Trophoblast cell (in vitro differentiated cells and primary cell): ENCODE measurements at places on chromosomes 3 and 15.

- DNase-seq = no peak
Observed at GRCh38 chr3:12476238-12476897, 7.9 kb upstream of the TSEN2 start.

GRCh38 chr3:181484026-181484425 is 227.7 kb upstream of the SOX2 start:
- DNase-seq = no peak

- no peak for DNase-seq
Observed at GRCh38 chr3:117898722-117899522, 1135.7 kb downstream of the IGSF11 start.

- no peak for DNase-seq
Observed at GRCh38 chr15:70045045-70045444, 52.7 kb downstream of the TLE3 start.

DNA sequence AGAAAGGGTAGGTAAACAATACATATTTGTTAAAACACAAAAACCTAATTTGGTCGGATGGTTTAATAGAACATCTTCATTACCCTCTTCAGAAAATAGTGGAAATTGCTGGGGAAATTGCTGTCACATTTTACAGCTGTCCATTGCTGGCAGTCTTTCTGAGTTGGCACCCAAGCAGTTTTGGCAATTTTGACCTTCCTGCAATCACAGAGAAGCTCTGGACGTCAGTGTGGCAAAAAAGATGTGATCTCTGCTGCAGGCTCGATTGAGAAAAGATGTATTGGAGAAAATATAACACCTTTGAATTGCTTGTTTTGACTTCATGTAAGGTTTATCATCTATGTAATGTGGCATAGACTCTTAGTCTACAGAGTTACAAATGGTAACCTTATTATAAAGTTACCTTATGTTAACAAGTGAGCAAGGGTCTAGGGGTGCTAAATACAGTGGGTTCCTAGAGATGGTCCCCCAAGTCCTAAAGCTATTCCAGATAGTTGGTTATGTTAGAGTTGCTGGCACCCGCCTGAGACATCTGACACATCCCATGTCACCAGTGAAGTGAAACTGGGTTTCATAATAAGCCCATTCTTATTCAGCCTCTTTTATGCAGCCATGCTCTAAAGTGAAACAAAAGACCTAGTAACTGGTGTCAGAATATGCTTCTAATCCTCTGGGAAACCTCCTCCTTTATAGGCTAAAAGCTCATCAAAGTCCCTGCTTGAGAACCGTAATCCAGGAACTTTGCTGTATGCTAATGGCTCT is 14.0 kb downstream of the UBE2E1 start:
- no peak for DNase-seq

DNA sequence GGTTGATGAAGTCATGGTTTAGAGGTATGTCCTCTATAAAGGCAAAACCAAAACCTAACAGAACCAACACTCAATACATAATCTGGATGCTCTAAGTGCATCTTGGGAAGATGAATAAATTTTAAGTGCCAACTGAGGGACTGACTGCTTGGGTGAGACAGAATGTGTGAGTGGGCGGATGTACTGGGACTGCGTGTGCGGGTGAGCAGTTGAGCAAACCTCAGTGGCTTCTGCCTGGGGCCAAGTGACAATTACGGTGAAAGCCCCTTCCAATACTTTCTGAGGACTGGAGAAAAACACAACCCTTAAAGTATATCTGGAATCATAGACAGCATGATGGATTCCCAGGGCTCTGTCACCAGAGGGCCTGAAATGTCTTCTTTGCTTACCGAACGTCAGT is 80.1 kb upstream of the FEZF2 start:
- no peak for DNase-seq

DNA sequence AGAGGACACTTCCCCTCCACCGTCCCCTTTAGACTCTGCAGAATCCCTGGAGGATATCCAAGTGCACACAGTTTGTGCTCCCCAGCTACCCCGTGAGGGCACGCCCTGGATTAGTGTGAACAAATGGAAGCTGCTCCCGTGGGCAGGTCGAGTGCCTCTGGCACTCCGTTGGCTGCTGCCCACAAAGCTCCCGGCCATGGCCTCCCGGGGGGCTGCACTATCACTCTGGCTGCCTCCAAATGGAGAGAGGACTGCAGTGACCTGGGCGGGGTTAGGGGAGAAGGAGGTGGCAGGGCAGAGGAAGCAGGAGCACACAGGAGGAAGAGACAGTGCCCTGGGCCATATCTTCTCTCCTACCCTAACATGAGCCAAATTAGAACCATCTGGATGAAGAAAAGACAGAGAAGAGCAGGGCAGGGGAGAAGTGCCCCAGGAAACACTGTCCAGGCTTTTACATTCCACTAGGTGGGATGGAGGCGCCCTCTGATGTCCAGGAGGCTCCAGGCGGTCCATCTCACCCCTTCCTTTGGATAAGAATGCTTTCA is 29.4 kb upstream of the ACAD9 start:
- DNase-seq = no peak

GRCh38 chr3:180633722-180634121 is 31.8 kb downstream of the TTC14 start:
- DNase-seq = no peak

DNA sequence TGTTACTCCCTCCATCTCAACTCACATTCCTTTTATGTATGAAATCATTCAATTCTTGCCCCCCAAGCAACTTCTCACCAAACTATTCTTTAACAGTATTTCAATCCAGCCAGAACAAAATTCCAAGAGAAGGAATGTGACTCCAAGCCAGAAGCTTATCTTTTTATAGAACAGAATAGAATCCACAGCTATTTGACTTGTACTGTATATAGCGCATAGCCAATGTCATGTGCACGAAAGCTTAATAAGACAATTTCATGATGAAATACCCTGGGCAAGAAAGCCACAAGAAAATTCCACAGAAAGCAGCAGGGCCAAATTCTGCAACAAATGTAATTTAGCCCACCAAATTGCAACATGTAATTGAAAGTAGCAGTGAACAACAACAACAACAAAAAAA is 127.6 kb upstream of the UBE2E2 start:
- no peak for DNase-seq

DNA sequence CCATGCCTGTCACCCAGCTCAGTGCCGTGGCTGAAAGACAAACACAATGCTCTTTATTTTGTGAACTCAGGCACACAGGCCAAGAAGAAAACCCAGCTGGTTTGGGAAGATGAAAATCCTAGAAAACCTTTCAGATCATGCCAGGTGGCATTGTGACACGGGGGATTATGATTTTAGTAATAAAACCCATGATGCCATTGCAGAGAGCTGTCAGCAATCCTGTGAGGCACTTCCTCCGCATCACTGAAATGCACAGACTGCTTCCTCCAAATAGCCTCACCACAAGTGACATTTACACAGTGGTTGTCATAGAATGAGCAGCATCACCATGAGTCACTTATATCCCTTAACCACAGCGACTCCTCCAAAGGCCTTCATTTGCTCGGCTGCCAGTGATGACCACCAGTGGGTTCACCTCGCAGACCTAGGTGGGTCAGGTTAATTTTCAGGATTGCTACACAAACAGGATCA is 22.7 kb downstream of the ABHD6 start:
- DNase-seq = peak; percentile 6

DNA sequence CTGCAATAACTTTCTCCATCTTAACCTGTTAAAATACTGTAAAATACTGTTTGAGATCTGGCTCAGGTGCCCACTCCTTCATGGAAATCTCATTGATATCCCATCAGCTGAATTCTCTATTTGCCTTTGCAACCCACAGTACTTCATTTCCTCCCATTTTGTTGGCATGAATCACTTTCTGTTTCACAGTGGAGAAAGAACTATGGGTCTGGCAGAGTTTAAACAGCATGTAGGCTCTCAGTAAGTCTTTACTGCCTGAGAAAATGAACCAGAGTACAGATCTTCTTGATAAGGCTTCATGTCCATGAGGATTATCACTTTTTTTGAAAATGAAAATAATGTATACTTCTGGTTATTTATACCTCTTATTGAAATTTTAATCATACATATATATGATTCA is 245.9 kb downstream of the NAALADL2 start:
- DNase-seq = no peak

DNA sequence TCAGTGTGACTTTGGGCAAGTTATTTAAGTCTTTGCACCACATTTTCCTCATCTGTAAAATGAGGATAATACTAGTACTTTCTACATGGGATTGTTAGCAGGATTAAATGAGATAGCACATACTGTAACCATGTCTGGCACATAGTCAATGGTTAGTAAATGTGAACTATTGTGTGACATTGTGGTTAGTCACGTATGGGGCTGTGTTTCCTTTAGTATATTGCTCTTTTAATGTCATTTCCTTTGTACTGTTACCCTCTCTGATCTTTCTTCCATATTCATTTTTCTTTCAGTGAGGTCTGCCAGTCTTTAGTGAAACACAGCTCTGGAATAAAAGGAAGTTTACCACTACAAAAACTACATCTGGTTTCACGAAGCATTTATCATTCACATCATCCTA is 21.4 kb downstream of the OPA1 start:
- no peak for DNase-seq

DNA sequence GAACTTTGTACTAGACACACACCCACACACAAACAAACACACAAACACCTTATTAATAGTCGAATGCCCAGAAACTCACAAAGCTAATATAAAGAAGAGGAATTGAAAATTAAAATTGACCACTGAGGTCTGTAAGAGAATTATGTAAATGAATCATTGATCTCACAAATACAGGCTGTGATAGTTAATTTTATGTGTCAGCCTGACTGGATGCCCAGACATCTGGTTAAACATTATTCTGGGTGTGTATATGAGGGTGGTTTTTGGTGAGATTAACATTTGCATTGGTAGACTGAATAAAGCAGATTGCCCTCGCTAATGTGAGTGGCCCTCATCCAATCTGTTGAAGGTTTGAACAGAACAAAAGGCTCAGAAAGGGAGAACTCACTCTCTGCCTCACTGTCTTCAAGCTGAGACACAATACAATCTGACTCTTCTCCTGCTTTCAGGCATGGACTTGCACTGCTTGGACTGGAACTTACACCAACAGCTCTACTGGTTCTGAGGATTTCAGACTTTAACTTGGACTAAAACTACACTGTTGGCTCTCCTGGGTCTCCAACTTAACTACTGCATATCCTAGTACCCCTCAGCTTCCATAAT is 199.4 kb upstream of the TTC14 start:
- DNase-seq = no peak

- no peak for DNase-seq
Observed at GRCh38 chr3:463252-464192, 267.0 kb downstream of the CHL1 start.

DNA sequence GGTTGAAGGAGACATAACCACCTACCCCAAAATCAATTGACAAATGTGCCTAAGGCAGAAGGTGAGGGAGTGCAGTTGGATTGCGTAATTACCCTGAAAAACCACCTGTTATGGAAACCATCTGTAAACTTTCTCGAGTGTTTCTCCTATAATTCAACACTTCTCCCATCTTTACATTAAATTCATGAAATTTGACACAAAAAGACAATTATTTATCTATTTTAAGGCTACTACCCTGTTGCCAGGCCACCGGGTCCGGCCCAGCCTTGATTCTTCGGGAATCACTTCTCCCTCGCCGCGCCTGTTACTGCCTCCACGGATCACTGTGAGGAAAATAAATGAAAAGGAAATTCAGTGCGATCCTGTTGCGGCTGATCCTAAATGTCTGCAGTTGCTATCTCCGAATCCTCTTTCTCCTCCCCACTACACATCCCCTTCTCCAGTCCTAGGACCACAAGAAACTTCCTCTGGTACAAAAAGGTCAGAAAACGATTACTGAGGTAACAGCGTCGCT is 646 bp downstream of the IQCB1 start:
- peak; percentile 24 for DNase-seq

- DNase-seq = peak; percentile 16
Observed at GRCh38 chr3:50299929-50300680, 900 bp upstream of the HYAL3 start.

GRCh38 chr3:61908382-61908781 is 347.0 kb downstream of the PTPRG start:
- no peak for DNase-seq

GRCh38 chr3:19146685-19147650 is 1.3 kb upstream of the KCNH8 start:
- peak; percentile 24 for DNase-seq

DNA sequence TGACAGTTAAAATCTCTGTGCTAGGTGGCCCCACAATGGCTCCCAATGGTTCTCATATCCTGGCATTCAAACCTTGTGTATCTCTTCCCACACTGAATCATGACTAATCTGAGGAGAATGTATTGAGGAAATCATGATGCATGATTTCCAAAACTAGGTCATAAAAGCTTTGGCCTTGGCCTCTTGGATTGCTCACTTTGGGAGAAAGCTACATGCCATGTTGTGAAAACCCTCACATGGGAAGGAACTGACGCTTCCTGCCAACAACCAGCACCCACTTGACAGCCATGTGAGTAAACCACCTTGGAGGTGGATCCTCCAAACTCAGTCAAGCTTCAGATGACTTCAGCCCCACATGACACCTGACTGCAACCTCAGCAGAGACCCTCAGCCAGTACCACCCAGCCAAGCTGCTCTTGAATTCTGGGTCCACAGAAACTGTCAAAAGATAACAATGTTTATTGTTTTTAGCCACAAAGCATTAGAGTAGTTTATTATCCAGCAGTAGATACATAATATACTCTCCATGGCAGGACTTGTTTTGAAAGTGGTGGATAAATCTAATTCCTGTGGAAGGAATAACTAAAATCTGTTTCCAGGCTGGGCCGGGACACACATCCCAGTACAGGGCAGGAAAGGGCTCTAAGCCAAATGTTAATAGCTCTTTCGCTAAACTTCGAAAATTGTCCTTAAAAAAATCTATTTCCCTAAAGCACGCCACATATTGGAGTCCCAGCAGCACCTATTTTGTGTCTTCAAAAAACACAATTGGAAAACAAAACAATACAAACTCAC is 1.0 kb upstream of the ZNF620 start:
- peak; percentile 55 for DNase-seq

DNA sequence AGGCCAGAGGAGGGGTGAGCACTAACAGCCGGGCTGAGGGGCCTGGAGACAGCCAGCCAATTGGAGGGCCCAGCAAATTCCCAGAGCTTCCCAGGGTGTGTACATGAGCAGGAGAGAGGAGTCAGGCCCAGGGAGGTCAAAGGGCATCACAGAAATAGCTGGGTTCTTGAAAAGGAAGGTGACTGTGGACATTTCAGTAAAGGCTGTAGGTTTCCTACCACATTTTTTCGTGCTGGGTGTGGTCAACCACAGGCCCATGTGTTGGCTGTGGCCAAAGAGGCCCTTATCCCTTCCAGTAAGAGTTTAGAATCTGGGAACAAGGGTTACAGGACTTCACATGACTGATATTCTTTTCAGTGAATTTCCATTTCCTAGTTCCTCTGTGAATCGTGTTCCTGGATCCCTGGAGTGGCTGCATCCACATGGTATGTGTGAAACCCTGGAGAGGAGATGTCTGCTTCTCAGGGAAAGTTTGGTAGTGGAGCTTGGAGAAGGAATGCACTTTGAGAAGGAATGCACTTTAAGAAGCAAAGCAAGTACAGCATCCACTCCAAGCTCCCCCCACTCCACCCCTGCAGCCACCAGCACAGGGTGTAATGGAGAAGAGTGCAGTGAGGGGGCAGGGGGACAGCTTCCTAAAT is 73.2 kb upstream of the HEG1 start:
- DNase-seq = peak; percentile 85
